Stimulated activated CD4-positive, alpha-beta T cell treated with anti-CD3 and anti-CD28 coated beads, Interleukin-1b, Interleukin-23, amount 100 ng/mL, for 1 hour (primary cell): ENCODE measurements at places on chromosomes 7 and 10.

GRCh38 chr7:105202616-105203015, 186.1 kb downstream of the SRPK2 start:
- DNase-seq, result no peak

DNA sequence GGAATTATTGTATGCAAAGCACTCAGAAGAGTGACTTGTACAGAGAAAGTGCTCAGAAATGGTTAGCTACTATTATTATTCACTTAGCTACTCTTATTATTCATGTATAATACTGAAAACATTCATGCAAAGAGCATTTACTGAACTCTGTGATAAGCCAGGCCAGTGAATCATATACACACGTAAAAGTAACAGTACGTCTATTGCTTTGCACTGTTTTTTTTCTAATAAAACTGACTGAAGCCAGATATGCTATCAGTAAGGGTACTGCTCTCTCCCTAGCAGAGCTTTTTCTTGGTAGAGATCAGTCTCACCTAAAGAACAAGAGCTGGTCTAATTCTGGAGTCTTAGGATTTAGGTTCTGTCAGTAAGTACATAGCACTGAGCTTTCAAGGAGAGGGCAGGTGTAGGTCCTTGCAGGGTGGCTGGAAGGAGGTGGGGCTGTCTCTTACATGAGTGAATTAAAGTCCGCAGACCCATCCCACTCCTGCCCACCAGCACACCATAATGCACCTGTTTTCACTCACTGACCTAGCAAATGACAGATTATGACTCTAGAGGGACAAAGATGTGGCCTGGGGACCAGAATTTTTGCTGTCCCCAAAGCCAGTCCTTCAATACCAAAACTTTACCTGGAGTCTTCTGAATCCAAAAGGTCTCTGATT, 145.9 kb downstream of the ARID5B start:
- no peak for DNase-seq

- DNase-seq, result no peak
Measured at GRCh38 chr7:79668292-79668691, 214.8 kb upstream of the MAGI2 start.

DNA sequence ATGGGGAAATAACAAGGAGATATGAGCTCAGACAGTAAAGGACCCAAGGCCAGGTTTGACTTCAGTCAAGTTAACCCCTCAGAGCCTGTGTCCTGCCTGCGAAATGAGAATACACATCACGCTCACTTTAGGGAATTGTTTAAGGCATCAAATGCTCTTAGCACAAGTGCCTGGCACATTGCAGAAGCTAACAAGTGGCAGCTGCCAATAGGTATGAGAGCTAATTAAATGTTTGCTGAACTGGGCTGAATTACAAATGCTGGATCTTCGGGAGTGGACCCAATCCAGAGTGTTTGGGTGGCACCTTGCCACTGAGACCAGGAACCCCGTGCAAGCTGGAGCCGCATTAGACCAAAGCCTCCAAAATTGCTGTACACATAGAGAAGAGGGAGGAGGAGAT, 136.8 kb downstream of the C10orf90 start:
- no peak for DNase-seq

DNA sequence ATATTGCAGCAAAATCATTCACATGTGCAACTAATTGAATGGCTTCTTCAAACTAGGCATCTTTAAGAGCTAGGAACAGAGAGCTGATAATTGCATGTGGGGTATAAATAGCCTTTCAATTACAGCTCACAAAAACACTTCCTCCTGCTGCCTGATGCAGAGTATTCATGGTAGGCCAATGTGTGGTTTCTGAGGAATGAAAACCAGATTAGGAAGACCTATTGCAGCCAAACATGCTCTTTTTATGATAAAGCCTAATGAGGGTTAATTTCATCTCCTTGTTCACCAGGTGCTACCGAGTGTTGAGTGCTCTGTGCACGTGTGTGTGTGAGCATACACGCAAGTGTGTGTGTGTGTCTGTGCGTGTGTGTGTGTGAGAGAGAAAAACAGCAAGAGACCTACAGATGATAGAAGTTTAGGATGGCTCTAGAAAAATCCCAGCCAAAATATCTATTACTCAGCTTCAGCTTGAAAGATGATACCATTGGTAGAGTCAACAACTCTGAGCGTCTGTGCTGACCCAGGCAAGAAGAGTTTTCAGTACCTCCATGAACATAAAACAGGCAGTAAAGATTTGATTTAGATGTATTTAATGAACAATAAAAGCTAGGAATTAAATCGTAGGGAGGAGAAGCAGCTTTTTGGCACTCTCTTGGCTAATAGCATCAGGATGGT, 448.5 kb upstream of the ANKRD30A start:
- DNase-seq, result no peak

DNA sequence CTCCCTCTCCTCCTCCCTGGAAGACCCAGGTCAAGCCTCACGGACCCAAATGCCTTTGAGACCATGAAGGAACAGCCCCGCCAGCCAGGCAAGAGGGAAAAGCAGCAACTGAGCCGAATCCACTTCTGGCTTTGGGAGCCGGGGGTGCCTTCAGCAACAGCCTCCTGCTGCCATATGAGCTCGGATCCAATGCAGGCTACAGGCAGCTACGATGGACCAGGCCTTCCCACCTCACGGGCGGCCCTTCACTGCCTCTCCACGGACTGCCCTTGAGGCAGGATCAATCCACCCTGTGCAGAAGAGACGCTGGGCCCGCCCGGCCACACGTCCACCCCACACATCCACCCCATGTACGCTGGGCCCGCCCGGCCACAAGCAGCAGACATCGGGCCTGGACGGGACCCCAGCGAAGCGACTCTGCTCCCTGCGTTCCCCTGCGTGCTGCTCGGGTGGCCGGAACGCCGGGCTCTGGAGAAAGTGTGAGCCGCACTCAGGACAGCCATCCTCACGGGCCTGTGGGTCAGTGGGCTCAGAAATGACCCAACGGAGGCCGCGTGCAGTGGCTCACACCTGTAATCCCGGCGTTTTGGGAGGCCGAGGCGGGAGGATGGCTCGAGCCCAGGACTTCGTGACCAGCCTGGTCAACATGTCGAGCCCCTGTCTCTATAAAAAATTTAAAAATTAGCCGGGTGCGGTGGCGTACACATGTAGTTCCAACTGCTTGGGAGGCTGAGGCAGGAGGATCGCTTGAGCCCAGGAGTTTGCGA, 82.0 kb downstream of the FOXL3 start:
- no peak for DNase-seq

DNA sequence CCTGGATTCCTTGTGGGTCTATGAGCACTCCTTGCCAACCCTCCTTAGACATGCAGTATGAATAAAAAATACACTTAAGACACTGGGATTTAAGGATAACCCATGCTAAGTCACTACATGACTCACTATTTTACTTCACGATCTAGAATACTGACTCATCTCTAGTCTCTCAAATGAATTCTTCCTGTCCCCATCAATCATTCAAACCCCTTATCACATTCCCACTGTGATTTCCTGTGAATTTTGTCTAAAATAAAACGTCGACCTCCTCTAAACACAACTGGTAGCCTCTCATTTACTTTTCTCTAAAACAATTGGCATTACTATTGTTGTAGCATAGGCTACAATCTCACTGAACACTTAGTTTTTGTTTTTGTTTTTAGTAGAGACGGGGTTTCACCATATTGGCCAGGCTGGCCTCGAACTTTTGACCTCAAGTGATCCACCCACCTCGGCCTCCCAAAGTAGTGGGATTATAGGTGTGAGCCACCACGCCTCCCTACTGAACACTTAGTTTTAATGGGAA, 3.9 kb upstream of the IQUB start:
- no peak for DNase-seq

GRCh38 chr10:24951201-24952142, 934 bp downstream of the PRTFDC1 start:
- no peak for DNase-seq

GRCh38 chr7:132609222-132609621, 33.0 kb upstream of the PLXNA4 start:
- DNase-seq, result no peak

GRCh38 chr10:17003651-17004286, 125.8 kb downstream of the CUBN start:
- no peak for DNase-seq

DNA sequence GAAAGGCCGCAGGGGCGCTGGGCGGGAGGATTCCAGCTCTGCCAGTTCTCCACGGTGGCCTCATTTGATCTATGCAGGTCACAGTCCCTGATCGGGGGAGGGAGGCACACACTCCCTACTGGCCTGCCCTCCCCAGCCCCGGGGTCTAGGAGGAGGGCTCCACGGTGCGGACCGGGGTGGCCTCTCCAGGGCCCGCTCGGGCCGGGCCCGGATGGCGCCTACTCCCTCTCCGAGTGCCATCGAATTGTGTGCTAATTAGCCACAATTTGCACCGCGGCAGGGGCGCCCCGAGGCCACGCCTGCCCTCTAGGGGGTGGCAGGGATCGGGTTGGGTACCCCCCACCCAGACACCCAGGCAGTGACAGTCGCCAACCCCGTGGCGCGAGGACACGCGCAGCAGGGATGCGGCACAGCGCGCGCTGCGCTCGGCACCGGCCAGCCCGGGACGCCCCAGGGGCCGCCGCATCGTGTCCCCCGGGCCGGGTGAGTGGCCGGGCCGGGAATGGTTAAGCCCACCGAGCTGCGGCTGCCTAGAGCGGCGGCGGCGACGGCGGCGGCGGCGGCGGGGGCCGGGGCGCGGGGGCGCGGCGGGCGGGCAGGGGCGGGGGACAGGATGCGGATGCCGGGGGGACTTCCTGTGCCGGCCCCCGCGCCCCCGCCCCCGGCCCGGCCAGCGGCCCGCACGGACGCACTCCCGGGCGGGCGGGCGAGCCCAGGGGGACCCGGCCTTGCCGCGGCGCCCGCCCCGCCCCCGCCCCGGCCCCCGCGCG, at the start of gene ZNF853:
Gene ZNF853, plus strand, starts transcription at position 658 of the 770 bp plus-strand sequence. CDS start 565 bp downstream, outside the sequence.
- no peak for DNase-seq

- DNase-seq, result peak; percentile 32
Measured at GRCh38 chr10:121928528-121928884, 675 bp upstream of the ATE1 start.

DNA sequence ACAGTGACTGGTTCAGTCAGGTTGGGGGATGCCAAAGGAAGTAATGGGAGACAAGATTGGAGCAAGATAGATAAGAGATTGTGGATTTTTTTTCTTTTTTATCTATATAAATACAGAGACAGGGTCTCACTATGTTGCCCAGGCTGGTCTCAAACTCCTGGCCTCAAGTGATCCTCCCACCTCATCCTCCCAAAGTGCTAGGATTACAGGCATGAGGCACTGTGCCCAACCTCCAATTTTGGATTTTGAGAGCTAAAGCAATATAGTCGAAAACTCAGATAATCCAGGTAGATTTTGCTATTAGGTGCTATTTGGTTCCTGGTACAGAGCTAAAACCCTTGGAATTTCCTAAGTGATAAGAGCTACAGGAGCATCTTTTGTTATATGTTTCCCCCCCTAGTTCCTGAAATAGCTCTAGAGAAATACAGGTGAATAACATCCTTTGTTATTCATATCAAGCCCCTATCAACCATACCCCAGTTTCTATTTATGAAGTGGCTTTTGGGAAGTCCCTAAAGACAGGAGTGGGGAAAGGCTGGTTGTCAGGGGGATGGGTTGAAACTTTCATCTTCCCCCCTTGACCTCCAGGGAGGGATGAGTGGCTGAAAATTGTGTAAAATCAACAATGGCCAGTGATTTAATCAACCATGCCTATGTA, 151.2 kb downstream of the CFTR start:
- DNase-seq, result no peak

DNA sequence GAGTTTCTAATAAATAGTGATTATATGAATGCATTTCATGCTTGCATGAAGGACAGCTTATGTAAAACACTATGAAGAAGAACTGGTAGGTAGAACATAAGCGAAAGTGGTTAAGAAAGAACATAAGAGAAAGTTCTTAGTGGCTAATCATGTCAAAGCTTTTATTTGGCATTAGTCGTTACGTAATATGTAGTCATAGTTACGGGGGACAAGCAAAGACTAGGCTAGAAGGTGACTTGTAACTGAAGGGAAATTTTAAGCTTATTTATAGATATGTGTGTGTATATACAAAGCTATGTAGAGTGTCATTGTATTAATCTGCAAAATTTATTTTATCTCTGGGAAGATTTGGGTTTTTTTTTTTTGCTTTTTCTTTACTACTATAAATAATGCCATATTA, 36.9 kb downstream of the CAPZA2 start:
- DNase-seq, result no peak

DNA sequence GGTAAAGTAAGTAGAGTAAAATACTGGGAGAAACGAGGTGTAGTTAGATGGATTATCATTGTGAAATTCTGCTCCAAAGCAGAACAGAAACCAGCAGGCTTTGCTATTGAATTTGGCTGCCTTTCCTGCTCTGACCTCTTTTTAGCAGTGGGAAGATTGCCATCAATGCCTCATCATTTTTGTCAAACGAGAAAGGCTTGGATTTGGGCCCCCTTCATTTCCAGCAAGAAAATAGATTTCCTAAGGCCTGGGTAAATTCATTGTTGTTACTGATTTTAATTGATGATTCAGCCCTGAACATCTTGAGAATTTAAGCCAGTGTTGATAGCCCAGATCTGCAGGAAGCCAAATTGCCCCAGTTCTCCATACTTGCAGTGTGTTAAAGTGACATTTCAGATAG, 35.2 kb upstream of the ASAH2 start:
- no peak for DNase-seq

GRCh38 chr7:5381071-5381772, 42.4 kb downstream of the TNRC18 start:
- no peak for DNase-seq

DNA sequence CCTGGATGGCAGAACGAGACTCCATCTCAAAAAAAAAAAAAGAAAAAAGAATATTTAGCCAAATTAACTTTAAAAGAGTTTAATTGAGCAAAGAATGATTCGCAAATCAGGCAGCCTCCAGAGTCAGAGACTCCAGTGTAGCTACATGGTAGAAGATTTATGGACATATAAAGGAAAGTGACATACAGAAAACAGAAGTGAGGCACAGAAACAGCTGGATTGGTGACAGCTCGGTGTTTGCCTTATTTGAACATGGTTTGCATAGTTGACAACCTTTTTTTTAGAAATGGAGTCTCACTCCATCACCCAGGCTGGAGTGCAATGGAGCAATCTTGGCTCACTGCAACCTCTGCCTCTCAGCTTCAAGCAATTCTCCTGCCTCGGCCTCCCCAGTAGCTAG, 35.2 kb upstream of the TNS3 start:
- DNase-seq, result no peak

DNA sequence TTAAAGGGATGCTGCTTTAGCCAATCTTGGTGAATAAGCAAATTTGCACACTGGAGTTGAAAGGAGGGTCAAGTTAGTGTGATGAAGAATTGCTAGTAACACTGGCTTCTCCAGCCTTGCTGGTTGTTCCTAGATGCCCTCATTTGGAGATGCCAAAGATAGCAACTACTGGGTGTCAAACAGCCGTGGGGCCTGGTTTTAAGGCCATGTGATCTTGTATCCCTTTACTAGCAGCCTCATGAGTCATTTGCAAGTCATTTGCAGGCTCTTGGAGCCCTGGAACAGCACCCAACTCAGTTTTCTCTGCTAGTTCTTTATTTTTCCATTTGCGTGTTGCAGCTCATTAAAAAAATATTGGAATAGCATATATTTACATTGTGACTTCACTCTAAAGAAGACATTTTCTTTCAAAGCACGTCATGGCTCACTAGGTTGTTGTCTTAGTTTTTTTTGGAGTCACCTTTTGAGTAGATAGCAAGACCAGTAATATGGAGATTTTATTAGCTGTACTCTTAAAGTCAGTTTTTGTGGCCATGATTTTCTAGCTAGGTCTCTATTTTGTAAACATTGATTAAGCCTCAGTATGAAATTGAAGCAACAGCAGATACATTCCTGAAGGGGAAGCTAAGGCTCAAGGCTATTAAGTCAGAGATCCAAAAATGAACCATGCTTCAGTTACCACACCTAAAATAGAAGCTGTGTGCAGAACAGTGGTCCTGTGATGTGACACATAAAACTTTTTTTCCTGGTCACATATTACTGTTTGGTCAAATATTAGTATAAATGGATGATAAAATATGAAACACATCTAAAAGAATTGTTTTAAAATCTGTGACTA, 1.3 kb downstream of the LSMEM1 start:
- no peak for DNase-seq
